ENCODE measurements at places on chromosomes 4 and X.

GRCh38 chr4:66062044-66062443 is 391.8 kb upstream of the EPHA5 start:
- no peak for DNase-seq

DNA sequence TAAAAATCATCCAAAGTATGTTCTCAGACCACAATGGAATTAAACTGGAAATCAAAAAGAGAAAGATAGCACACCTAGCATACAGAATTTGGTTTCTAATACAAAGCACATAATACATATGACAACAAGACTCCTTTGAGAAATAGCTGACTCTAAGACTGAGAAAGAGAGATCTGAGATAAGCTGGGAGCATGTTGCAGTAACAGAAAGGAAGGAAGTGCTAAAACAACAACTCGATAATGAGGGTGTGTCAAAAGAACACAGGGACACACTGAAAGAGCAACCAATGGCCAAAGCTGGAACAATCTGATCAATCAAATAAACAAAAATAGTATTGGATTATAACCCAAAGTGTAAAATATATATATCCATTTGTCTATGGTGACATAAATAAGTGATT is 586.6 kb downstream of the C4orf33 start:
- no peak for DNase-seq

DNA sequence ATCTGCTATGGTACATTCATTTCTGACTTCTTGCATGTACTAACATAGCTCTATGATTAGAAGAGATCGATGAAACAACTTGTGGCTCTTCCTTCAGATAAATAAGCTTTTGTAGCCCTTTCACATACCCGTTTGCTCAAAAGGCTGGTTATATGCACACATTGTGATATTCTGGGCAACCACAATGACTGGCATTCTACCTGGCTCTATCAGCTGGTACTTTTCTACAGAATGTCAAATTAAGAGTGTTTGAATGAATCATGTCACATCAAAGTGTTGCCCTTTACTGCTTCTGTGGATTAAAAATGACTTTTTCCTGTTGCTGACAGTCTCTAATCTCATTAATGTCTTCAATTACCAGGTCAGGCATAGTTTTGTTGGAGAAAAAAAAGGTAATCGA is 11.6 kb downstream of the PGRMC1 start:
- no peak for DNase-seq

DNA sequence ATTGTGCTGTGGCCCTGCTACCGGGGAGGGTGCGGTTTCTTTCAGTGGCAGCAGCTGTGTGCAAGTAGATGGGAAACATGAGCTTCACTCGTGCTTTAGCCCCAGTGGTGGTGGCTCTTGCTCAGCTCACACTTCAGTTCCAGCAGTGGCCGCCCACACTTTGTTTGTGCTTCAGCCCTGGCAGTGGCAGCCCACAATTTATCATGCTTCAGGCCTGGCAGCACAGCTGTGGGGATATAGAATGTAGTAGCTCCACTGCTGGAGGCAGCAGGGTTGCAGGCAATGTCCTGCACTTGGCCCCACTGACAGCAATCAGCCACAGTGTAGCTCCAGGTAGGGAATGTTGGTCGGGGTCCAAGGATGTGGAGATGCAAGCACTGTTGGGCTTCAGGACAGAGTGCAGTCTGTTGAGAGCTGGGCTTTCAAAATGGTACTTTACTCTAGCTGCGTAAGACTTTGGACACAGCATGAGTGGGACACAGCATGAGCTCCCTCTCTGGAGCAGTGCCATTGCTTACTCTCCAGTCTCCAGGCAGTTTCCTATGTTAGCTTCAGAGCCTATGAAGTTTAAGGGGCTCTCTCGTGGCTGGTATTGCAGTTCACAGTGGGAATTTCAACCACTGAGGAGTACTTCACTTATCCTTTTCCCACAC is 413.1 kb downstream of the PDGFC start:
- DNase-seq: peak; percentile 79

GRCh38 chrX:39904816-39905537 is 192.8 kb downstream of the BCOR start:
- DNase-seq: no peak

GRCh38 chr4:7333024-7333780 is 101.5 kb downstream of the PSAPL1 start:
- DNase-seq: no peak

DNA sequence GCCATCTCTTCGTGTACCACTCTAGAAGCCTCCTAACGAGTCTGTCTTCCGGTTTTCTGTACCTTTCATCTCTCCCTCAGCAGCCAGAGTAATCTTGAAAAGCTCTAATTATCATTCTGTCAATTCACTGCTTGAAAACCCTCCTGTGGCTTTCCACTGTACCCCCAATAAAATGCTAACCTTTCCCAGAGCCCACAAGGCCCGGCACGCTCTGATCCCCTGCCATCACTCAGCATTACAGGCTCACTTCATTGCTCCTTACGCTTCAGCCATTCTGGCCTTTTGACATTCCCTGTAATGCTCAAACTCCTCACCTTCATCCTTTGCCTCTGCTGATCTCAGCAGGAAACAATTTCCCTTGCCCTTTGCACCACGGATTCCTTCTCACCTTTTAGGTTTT is 112.9 kb downstream of the ARHGAP10 start:
- DNase-seq: no peak

GRCh38 chrX:129116676-129117470 is 406.4 kb downstream of the SMARCA1 start:
- DNase-seq: peak; percentile 48

DNA sequence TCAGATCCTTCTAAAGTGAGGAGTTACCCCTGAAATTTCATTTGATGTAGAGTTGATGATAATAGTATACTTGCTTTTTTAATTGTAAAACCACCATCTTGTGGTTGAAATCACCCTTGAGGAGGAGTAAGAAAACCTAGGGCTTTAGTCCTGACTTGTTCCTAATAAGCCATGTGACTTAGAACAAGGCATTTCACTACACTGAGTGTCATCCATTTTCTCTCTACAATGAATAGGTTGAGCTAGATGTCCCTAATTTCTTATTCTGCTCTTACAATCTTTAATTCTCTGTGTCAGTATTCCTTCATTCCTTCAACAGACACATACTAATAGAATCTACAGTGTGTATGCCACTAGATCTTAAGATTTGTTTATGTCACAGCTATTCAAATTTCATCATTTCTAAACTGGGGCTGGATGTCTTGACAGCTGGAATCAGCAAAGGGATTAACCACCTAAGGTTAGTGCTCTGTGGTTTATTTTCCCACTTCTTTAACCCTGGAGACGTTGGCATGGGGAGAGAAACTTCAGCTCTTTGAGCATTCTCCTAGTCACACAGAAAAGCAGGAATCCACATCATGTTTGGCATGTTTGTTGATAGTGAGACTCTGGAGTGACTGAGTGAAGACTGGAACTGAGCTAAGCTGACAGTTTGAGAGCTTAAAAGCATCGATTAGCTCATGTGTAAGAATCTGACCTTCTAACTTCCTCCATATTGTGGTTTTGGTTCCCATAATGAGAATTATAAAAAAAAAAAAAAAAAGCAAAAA is 246.3 kb downstream of the NDST4 start:
- DNase-seq: no peak

- DNase-seq: no peak
Observed at GRCh38 chr4:65951177-65951576, 280.9 kb upstream of the EPHA5 start.

- DNase-seq: no peak
Observed at GRCh38 chr4:119493886-119494285, 134.7 kb downstream of the PDE5A start.

- DNase-seq: no peak
Observed at GRCh38 chr4:168534535-168534934, 37.7 kb downstream of the PALLD start.

DNA sequence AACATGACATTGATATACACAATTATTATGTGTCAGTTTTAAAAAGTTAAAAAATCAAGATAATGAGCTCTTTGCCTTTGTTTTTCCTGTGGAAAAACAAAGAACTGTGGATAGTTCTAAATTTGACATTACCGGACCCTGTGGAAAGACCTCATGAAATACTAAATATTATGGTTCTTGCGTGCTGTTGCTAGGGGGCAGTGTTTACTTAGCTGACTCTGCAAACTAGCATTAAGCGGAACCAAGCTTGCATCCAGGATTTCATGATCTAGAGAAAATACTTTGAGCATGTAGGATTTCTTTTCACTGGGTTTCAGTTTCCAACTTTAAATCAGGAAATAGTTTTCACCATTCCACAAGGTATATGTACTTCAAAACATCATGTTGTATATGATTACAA is 33.6 kb downstream of the CLCN4 start:
- peak; percentile 74 for DNase-seq

DNA sequence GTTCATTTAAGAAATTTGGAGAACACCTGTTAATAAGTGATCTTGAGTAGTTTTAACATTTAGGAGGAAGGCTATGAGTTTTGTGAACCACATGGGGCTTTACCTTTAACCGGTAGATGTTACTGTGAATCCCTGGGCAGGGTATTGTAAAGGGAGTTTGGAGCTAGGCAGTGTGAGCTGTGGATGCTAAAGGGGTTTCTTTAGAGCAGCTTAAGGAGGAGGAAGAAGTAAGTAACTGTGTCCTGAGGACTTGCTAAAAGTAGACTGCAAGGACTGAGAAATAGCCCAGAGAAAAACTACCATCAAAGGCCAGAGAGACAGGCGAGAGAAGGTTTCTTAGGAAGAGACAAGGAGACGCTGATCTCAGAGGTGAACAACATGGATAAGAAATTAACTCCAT is 5.6 kb downstream of the RHOH start:
- no peak for DNase-seq

- peak; percentile 43 for DNase-seq
Observed at GRCh38 chr4:20249333-20249732, 2.4 kb upstream of the SLIT2 start.
